IPS DF 6.9 (cell line): ENCODE measurements at places on chromosomes 7 and 10.
A peak's percentile ranks its signal among the peaks of the same experiment; 100 is the strongest.

- no peak for DNase-seq
Observed at GRCh38 chr10:17586821-17587234, 30.3 kb downstream of the HACD1 start.

DNA sequence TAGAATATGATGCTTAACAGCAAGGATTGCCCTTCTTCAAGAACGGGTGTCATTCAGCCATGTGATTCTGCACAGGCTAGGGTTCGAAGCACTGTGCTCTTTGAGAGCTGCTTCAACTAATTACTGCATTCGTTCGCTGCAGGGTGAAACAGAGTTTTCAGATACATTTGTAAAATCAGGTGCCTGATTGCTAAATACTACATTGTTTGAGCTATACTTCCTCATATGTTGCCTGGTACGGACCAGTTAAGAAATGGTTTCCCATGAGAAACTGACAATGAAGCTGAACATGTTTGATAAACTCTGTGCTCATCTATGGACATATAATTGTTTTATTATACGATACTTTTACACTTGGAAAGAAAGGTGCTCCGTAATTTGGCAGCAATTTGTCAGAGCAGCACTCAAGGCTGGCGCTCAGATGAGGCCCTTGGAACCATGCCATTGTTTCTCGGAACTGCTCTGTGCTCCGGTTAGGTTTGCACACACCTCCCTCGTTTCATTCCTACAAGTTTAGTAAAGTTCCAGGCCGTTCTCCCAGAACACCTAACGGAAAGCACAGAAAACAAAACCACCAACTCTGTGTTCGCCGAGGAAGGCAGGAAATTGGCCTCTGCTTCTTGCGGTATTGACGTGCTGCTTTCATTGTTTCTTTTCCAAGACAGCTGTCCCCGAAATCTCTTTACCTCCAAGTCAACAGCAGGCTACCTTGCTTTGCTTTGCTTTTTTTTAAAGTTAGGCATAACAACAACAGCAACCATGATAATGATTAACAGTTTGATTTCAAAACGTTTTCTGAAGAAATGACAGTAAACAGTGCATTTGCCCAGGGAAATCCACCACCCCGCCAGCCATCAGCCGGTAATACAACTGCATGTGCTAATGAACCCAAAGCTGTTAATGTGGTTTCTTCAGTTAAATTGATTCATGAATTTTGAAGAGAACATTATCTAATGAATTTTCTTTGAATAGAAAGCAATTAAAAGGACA, 206.9 kb downstream of the EBF3 start:
- DNase-seq, result no peak

DNA sequence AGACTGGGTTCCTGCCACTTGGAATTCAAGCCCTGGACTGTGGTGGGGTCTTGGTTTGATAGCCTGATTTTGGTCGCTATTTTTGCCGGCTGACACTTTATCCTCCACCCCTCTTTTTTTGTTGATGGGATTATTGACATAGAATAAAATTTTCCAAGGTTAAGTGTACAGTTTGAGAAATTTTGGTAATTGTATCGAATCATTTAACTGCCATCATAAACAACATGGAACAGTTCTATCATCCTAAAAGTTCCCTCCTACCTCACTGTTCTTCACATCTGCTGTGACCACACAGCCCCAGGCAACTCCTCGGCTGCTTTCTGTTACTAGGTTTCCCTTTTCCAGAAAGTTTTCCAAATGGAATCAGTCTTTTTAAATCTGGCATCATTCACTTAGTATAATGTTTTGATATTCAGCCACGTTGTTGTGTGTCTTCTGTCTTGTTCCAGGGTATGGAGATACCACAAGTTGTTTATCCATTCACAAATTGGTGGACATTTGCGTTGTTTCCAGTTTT, 50.6 kb upstream of the STEAP1B start:
- no peak for DNase-seq

- no peak for DNase-seq
Observed at GRCh38 chr10:105121743-105122142, 480.7 kb downstream of the SORCS3 start.

DNA sequence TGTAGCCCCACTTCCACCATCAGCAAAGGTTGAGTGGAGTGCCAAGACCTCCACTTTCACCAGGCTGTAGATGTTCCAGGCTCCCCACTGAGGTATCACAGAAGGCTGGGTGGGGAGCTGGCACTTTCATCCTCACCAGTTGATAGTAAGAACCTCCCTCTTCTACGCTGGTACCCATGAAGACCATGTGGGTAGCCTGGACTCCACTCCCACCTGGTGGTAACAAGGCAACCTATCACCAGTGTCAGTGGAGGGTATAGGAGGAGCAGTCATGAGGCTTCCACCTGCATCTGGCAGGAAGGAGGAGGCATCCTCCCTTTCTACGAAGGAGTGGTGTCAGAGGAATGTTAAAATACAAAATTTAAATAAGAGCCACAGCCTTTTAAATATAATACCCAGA, 4.4 kb downstream of the SMIM30 start:
- no peak for DNase-seq

DNA sequence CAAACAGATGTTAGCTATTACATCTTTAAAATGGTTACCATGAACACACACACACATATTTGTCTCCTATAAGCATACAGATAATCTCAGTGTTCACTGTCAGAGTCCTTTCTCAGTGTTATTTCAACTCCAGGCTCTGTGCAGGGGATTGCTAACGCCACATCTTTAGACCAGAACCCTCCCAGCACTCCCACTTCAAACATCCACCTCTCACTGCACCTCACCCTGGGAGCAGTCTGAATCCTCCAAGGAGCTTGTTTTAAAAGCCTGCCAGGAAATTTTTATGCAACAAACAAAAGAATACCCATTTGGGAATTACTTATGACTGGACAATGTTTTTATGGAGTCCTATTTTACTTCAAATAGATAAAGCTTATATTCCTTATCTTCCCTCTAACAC, 107.4 kb downstream of the PARD3 start:
- no peak for DNase-seq

DNA sequence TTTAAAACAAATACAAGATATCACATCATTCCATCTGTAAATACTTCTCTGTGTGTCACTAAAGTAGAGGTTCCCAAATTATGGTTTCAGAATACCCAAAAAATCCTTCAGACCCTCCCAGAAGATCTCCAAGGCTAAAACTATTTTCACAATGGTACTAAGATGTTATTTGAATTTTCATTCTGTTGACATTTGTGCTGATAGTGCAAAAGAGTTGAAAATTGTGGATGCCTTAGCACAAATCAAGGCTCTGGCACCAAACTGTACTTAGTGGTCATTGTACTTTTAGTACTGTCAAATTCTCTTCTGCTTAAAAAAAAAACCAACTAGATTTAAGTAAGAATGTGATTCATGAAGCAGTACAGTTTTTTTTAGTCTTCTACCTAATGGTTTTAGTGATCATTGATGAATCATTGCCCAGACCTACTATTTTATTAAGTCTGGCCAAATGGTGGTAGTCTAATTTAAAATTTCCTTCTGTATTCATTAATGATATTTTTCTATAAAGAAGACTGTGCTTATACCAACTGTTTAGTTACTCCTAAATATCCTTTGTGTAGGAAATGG, 50.5 kb downstream of the TPST1 start:
- no peak for DNase-seq

DNA sequence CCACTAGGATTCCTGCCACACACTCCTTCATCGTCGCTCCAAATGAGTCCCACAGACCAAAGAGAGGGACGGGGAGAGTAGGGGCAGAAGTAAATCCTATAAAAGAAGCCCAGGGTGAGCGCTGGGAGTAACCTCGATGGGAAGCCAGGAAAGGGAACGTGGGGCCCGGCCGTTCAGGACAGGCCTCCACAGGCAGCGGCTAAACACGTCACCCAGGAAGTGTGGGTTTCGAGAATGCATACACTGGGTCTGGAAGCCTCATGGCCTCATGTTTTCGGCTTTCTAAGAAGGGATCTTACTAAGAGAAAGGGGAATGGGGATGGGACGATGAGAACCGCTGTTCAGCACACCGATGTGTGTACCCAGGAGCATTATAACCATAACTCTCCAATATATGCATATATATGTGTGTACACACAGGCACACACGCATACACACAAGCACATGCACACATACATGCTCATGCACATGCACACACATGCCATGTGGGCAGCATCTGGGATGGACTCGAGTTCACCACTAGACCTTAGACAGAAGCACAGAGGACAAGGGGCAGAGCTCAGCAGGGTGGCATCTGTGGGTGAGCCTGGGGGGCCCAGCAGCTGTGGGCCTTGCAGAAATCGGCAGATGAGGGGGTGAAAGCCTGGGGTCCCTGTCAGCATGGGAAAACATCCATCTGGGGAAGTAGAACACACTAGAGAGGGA, 14.8 kb upstream of the CNPY1 start:
- no peak for DNase-seq

DNA sequence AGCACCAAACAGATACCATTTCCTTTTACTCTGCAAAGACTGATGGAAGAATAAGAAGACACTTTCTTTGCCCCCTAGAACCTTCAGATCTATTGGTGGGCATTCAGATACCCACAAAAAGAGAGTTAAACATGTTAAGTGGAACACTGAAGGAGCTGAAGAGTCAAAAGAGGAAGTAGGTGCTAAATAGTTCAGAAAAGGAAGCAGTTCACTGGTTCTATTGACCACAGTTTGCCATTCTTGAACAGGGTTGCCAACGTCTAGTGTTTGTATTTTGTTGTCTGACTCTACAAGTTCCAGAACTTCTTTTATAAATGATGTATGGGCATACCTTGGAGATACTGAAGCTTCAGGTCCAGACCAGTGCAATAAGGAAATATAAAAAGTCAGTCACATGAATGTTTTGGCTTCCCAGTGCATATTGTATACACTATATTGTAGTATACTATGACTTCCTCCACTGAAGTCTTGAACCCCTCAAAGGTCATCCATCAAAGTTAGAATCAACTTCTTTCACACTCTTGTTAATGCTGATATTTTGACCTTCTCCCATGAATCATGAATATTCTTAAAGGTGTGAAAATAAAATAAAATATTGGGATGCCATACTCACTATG, 47.5 kb upstream of the AGR3 start:
- no peak for DNase-seq

DNA sequence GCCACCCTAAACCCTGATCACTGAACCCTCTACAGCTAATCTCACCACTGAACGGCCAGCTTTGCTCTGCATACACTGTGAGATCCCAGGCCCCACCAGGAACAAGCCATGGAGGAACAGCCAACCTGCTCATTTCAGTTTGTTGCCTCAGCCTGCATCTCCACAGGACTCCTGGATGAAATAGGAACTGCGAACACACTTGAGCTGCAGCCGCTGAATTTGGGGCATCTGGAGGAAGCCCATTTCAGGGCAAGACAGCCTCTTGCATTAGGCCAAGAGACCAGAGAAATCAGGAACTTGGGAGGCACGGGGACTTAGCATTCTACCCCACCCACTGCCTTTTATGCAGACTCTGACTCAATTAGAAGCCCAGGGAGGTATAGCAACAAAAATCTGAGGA, 14.5 kb upstream of the EGR2 start:
- no peak for DNase-seq

- DNase-seq, result no peak
Observed at GRCh38 chr10:100745882-100746783, 751 bp downstream of the PAX2 start.

DNA sequence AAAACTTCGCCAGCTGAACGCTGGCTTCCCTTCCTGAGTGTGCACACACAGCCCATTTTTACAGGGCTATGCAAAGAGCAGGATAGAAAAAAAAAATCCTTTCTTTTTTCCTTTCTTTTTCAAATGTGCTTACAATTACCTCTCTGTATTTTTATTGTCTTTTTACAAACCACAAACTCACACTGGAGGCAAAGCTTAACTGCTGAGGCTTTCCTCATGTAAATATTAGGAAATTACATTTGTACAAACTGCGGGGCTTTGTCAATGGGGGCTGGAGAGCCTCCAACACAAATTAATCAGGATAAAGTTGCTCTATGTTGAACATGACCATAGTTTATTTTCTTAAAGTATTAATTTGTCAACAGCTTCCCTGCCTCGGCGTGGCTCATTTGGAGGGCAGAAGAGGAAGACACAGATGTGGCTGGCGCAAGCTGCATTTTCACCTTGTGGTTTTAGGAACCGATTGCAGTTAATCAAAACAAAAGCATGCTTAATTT, 411.7 kb upstream of the MKI67 start:
- DNase-seq, result no peak

DNA sequence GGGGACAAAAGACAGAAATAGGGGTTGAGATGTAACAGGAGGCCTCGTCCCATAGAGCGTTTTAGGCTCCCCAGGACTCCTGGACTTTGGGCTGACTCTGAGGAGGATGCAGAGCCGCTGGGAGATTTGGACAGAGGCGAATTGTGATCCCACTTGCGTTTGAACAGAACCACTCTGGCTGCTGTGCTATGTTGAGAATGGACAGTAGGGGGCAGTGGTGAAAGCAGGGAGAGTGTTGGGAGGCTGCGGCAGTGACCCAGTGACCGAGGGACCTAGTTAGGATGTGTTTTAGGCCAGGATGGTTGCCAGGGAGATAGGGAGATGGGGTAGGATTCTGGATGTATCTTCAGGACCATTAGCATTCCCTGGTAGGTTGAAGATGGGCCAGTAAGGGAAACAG, 271.6 kb downstream of the CCDC3 start:
- DNase-seq, result peak; percentile 60

DNA sequence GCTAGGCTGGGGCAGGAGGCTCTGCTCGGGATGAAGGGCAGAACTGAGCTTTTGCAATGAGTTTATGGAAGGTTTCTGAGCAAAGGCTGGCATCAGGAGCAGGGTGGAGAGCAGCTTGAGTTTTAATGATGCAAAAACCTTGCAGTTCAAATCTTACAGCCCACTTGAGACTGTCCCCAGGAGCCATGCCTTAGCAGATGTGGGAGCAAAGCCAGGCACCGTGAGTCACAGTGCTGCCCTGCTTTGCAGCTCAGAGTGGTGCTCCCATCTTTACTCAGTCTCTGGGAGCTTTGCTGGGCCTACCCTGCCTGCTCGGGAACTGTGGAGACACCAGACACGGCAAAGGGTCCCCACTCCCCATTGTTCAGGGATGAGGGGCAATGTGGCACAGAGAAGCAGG, 122.4 kb upstream of the NPS start:
- DNase-seq, result no peak

GRCh38 chr10:89182894-89183293, 24.2 kb downstream of the CH25H start:
- no peak for DNase-seq

DNA sequence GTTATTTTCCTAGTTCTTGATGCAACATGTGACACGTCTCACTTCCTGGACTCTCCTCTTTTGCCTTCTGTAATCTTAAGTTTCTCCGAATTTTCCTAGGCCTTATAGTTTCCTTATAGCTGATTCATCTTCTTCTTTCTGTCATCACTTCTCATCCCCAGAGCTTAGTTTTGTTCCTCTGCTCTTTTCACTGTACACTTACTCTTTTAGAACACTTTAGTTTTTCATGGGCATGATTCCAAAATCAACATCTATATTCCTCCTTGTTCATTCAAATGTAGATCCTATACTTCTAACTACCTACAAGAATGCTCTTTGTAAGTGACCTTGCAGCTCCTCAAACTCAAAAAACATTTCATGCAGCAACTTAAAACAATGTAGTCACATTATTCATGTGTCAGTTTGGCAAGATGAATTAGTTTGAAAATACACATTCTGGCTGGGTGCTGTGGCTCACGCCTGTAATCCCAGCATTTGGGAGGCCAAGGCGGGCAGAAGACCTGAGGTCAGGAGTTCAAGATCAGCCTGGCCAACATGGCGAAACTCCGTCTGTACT, 13.1 kb upstream of the SLC26A3 start:
- DNase-seq, result no peak
